ENCODE measurements at places on chromosomes 5 and 9.

GRCh38 chr5:52638732-52639131 is 149.0 kb upstream of the ITGA1 start:
- no peak for DNase-seq

GRCh38 chr9:21121079-21121478 is 20.6 kb downstream of the IFNW1 start:
- no peak for DNase-seq

- DNase-seq, result no peak
Observed at GRCh38 chr9:131114084-131114535, 11.3 kb upstream of the NUP214 start.

DNA sequence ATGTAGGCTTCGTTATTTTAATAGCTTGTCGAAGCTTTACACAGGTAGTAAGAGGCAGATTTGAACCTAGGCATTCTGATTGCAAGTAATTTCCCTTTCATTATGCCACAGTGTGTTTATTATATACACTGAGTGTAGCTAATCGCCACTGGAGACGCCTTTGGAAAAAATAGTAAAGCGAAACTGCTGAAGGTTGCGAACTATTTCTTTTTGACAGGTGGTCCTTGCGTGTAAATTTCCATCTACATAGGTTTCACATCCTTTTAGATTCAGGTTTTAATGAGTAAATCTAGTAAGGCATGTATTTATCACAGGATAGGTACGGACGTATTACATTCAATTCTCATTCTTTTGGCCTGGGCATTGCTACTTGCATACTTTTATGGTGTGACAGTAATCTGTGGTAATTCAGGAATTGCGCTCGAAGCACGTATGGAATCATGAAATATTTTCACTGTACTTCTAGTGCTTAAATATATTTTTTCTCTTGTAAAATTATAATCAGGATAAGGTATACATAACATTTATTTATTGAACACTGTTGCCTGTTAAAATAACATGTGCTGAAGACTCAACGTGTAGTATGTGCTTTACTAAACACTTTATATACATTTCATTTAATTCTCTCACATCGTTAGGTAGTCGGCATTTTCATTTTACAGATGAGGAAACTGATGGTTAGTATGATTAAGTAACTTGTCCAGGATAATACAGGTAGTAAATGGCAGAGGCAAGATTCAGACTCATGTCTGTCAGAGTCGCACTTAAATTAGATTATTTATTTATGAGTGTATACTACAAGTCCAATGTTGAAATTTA is 1.8 kb downstream of the MARCHF6 start:
- no peak for DNase-seq

DNA sequence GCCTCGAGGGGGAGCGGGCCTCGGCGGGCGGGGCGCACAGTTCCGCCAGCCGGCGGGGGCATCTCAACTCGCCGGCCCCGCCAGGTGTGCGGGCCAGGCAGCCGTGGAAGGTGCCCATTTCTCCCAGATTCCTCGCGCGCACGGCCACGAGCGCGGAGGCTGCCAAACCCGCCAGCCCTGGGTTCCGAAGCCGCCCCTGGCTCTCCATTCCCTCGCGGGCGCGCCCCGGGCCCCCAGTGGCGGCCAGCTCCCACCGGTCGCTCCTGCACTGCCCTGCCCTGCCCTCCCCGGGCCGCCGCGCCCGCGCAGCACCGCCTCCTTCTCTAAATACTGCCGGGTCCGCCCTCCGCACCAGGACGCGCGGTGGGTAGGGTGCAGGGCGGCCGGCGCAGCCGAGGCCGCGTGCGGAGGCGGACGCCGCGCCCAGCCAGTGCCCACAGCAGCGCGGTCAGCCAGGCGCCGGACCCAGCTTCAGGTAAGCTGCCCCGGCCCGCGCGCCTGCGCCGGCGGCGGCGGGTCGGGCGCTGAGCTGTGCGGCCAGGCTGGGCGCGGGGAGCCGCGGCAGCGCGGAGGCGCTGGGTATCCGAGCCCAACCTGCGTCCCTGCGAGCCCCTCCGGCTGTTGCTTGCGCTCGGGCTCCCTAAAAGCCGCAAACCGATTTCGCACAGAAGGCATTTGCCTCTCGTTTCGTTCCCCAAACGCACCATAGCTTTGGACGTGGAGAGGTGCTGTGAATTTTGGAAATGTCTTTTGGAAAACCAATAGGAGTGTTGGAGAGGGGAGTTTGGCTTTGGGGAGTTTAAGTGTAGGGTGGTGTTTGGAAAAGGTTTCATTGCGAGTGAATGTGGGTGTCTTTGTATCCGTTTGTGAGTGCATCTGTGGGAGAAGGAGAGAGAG is at the start of gene TMEM171:
Gene TMEM171 (plus strand): TSS at position 354 of the 897 bp plus-strand sequence. CDS start 2,799 bp downstream, outside the sequence.
- DNase-seq, result no peak

- DNase-seq, result peak; percentile 23
Observed at GRCh38 chr5:139746691-139747582, 48.7 kb upstream of the PSD2 start.

DNA sequence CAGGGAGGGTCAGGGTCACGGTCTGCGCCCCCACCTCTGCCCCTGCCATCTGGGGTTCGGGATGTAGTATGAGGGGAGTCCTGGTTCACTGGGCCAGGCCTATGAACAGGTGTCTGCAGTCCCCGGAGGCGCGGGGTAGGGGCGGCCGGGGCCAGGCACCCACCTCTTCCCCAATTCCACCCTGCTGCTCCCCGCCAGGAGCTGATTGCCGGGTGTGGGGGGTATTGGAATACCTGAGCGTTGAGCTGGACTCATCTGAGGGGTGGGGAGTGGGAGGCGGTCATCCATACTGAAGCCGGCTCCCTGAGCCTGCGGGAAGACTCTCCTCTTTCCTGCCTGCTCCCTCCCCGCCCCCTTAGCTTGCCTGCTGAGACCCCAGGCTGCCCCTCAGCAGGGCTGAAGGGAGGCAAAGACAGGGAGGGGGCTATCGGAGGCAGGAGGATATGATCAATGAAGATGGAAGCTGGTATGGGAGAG is 679 bp downstream of the SLC6A7 start:
- DNase-seq, result no peak

DNA sequence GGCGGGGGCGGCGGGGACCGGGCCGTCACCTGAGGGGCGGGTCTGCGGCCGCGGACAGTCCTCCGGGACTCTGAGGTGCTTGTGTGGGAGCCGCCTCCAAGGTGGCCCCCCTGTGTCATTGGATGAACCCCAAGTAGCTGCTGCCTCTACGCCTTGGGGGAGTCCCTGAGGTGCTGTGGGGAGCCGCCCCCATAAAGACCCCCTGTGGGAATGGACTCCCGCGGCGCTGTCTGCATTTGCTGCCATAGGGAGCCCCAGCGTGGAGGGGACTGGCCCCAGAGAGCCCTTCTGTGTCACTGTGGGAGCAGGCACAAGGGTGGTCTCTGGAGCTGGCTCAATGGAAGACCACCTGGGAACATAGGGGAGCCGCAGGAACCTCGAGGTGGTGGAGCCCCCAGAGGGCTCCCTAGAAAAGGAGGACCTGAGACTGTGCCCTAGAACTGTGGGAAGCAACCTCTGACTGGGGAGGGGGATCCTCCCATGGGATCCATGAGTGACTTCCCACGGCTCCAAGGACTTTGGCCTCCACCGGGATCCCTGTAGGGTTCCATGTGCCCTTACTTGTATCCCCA is 412 bp downstream of the PHF24 start:
- DNase-seq, result no peak

DNA sequence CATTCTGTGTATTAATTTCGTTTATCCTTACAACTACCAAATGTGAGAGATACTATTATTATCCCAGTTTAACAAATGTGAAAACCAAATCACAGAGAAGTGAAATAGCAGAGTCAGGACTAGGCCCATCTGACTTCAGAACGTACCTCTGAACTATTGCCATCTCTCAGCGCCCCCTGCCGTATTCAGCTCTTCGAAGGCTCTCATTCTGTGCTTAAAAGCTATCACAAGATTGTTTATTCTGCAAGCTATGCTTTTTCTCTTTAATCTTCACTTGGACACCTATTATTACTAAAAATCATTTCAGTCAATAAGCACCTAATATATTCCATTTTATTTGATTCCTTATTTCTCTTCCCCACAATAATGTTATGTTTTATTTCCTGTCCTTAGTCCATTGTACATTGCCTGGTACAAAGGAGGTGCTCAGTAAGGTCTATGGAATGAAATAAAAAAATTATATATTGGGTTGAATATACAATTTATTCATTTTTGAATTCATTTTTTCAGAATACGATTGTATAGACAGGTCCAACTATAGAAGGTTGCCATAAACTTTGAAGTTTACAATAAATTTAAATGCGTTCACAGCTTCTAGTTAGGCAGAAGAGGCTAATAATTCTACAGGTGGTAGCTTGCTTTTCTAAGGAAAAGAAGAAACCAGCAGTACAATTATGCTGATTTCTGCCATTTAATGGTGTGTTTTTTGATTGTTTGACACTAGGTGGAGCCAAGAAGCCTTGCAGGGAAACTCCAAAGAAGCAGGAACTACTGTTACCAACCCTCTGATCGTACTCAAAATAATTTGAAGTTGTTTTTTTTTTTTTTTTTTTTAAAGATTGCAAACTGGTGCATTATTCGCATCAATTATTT is 202.2 kb upstream of the DMRTA1 start:
- DNase-seq, result no peak

GRCh38 chr5:62306323-62306895 is 403 bp downstream of the KIF2A start:
- DNase-seq, result no peak

DNA sequence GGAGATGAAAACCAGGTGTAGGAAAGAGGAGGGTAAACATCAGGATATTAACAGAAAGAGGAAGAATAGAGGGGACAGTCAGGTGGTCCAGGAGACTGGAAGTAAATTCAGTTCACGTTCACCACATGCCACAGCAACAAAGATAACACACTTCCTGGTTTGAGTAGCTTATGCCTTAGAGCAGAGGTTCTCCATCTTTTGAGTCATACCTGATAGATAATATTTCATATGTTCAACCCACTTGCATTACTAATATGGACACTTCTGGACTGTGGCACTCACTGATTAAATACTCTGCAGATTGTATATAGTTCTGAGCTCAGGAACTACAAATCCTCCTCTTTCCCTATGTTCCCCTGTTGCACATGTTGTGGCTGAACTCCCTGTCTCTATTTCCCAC is 179.9 kb upstream of the NR3C1 start:
- DNase-seq, result no peak

DNA sequence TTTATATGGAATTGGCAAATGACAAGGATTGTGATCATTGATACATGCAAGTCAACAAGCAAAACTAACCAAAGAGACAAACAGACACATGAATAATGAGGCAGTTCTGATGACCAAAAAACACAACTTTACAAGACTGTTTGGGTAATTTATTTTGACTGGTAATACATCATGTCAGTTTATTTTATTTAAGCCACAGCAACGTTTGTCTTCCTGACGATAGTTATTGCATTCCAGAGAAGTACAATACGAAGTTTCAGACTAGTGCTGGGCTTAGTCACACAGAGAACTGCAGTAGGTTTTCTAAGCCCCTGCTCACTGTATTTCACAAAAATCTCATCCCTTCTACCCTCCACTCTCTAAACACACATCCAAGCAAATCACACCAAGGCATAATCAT is 514.2 kb downstream of the RAB3C start:
- DNase-seq, result no peak

DNA sequence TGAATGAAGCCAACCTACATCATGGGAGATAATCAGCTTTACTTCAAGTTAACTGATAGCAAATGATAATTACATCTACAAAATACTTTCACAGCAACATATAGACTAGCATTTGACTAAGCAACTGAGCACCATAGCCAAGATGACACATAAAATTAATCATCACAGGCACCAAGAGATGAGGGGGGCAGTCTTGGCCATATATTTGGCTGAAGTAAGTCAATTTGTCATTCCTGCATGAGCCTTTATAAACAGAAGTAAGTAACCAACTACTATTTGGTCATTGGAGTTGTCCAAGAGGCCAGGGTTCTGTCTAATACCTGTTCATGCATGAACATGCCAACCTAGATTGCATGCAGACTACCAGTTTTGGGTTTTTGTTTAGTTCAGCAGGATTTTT is 53.6 kb downstream of the PDCD1LG2 start:
- DNase-seq, result no peak

DNA sequence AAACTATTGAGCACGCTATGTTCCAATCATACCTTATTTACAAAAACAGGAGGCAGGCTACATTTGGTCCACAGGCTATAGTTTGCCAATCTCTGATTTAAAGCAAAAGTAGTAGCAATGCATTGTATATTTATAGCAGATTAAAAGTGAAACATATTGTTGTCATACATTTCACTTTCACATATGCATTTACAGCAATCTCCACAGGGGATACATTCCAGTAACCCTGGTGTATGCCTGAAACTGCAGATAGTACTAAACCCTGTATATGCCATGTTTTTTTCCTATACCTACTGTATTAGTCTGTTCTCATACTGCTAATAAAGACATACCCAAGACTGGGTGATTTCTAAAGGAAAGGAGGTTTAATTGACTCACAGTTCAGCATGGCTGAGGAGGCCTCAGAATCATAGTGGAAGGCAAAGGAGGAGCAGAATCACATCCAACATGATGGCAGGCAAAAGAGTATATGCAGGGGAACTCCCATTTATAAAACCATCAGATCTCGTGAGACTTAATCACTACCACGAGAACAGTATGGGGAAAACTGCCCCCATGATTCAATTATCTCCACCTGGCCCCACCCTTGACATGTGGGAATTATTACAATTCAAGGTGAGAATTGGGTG is 5.9 kb upstream of the CSF1R start:
- no peak for DNase-seq

GRCh38 chr5:153515301-153515700 is 24.8 kb downstream of the GRIA1 start:
- no peak for DNase-seq

- DNase-seq, result no peak
Observed at GRCh38 chr9:121510766-121511550, 11.3 kb upstream of the GGTA1 start.

DNA sequence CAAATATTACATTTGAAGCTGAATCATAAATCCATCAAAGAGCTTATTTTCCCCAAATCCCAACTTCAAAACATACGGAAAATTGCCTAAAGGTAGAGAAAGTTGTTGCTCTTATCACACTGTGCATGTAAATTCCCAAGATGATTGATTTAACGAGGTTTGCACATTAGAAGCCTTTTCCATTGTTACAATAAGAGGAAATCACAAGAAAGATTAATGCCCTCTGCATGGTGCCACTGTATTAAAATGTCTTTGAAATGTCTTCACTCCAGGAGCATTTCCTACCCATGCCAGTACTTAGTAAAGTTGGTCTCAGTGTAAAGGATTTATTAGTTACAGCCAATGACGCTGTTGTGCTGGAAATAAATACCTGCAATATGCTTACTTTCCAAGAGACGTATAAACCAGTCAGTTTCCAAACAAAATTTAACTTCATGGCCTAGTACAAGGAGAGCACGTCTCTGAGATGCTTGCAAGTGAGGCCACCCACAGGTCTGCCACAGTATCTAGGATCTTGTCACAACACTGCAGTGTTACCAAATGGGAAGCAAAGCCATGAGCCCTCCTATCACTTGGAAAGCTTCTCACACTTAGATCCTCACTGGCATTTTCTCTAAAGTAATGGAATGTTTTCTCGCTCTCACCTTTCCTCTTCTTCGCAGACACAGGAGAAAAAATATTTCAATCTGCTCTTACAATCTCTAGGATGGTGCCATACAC is 112.4 kb downstream of the CETN3 start:
- DNase-seq, result no peak

GRCh38 chr5:22899341-22899740 is 46.2 kb upstream of the CDH12 start:
- DNase-seq, result no peak

GRCh38 chr5:14816999-14817761 is 54.4 kb downstream of the ANKH start:
- no peak for DNase-seq

Data from activated T-helper 1 cell treated with Interleukin-2 at 50 U/mL for 16 hours (primary cell).